ENCODE measurements at places on chromosomes 3 and 15. TPM values are rescaled to one million over a fixed set of nuclear protein-coding genes. Genes with fewer than 3 reads are reported as not detected.

CHRD gene
- under 0.01 TPM for total RNA-seq

PLA2G4D gene
- total RNA-seq = not detected

ZNF774 gene
- 0.98 TPM for total RNA-seq

STRC gene
- total RNA-seq = not detected

SLC22A13 gene
- under 0.01 TPM for total RNA-seq

CCR3 gene
- not detected for total RNA-seq

NOX5 gene
- total RNA-seq = 0.33 TPM

BAHD1 gene
- 16.0 TPM for total RNA-seq

OR5K2 gene
- total RNA-seq = not detected

SLC22A14 gene
- 0.10 TPM for total RNA-seq

CHRM5 gene
- not detected for total RNA-seq

ZNF501 gene
- 4.6 TPM for total RNA-seq

ZPLD1 gene
- total RNA-seq = not detected

GRK7 gene
- total RNA-seq = not detected

CNTN4 gene
- total RNA-seq = 0.33 TPM

CLDN18 gene
- not detected for total RNA-seq

SV2B gene
- total RNA-seq = 2.3 TPM

RARRES1 gene
- total RNA-seq = 1.3 TPM

Data from vein endothelial cell (primary cell).